ENCODE measurements at places on chromosomes 1 and 21.

DNA sequence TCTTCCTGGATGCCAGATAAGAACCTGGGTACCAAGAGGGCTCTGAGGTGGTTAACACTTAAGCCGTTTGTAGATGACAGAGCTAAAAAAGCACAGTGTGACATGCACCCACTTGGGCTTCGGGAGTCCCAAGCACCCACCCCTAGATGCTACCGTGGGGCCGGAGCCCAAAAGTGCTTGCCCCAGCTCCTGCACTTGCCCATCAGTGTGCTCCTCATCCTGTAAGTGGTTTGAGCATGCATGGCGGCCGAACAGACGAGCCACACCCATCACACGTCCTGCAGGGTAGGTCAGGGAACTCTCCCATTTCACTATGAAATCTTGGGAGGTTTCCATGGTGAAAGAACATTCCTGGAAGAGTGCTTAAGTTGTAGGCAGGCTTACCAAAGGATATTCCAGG is 158.9 kb upstream of the TNR start:
- no peak for DNase-seq

DNA sequence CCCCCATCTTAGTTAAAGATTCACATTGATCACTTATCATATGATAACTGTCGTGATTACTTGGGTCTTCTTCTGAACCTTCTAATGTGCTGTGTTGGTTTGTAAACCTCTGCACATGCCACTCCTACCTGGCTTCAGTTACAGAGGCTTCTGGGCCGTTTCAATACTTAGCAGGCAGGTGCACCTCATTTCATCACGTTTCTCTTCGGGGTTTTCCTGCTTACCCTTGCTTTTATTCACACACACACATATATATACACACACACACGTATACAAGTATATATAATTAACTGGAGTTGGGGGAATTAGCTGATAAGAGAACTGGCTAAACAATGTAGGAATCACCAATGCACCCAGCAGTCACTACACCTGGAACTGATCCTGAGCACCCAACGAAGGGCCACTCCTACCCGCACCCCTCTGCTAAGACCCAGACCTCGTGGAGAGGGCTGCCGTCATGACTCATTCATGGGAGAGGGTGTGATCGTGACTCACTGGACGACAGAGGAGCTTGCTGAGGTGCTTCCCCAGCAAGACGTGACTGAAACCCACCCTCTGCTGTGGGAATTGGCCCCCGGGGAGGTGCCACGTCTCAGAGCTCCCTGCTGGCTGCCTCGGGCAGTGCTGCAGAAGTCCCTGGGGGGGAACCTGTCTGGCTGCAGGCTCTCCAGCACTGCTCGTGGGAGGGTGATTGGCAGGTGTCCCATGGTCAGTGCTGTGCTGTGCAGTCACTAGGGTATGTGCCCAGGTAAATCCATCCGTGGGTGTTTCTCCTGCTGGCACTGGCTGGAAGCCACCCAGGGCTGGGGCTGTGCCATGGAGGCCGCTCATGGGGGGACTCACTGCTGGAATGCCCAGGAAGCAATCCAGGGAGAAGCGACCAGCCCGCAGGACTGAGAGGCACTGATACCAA is 166.6 kb downstream of the DYRK1A start:
- no peak for DNase-seq

DNA sequence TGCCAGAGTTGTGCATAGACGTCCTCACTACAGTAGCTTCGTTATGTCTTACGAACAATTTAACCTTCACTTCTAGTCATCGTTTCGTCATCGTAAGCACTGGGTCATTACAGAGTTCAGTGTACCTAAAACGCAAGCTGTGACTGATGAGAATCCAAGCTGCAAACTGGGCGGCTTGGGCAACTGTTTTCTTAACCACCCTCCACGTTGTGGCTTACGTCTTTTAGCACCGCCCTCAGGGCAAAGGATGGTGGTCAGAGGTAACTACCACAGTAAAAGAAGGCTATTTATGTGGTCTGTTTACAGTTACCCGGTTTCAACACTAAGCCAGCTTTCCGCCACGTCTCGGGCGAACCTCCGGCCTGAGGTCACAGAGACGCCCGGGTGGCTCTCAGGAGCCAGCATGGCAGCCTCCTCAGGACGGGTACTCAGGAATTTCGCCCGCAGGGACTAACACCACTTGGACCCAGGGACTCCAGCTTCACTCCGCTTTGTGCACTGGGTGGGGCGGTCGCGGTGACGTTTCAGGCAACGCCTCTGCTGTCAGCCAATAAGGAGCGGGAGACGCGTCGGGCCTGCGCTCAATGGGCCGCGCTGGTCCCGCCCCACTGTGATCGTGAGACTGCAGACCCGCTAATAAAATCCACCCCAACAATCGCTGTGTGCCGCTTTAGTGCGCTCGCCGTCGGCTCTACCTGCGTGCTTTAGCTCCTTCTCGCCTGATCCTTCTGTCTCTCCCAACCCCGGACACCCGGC is at the start of gene CTH:
Gene CTH, plus strand, starts transcription at position 665 of the 756 bp plus-strand sequence. CDS start 148 bp downstream, outside the sequence.
- DNase-seq, result peak; percentile 90

GRCh38 chr1:21770201-21770600 is 12.7 kb downstream of the USP48 start:
- DNase-seq, result no peak

- no peak for DNase-seq
These were observed 3.1 kb downstream of the NUCKS1 start for GRCh38 chr1:205746757-205747412.

- DNase-seq, result no peak
These were observed 26.6 kb downstream of the SCYL3 start for GRCh38 chr1:169867012-169867675.

DNA sequence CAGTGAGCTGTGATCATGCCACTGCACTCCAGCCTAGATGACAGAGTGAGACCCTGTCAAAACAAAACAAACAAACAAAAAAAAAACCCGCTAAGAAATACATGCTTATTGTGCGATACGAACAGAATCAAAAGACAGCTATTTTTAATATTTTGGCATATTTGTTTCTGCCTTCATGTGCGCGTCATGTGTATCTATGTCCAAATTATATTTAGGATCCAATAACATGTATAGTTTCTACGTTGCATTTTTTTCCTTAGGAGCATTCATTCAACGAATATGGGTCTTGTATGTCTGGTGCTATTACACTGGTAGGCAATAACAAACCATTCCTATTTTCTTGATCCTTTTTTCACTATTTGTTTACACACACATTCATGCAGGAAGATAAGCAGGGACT is 1.8 kb downstream of the CD46 start:
- no peak for DNase-seq

GRCh38 chr1:48750109-48750508 is 26.6 kb downstream of the BEND5 start:
- DNase-seq, result no peak

- DNase-seq, result no peak
These were observed 2.0 kb downstream of the MEF2D start for GRCh38 chr1:156498432-156499193.

- DNase-seq, result no peak
These were observed 304.4 kb upstream of the LYPLAL1 start for GRCh38 chr1:218869276-218869675.

GRCh38 chr1:113871597-113872113 is at the start of gene PTPN22:
PTPN22 (minus strand) TSS chr1:113871712.
- DNase-seq, result peak; percentile 77

DNA sequence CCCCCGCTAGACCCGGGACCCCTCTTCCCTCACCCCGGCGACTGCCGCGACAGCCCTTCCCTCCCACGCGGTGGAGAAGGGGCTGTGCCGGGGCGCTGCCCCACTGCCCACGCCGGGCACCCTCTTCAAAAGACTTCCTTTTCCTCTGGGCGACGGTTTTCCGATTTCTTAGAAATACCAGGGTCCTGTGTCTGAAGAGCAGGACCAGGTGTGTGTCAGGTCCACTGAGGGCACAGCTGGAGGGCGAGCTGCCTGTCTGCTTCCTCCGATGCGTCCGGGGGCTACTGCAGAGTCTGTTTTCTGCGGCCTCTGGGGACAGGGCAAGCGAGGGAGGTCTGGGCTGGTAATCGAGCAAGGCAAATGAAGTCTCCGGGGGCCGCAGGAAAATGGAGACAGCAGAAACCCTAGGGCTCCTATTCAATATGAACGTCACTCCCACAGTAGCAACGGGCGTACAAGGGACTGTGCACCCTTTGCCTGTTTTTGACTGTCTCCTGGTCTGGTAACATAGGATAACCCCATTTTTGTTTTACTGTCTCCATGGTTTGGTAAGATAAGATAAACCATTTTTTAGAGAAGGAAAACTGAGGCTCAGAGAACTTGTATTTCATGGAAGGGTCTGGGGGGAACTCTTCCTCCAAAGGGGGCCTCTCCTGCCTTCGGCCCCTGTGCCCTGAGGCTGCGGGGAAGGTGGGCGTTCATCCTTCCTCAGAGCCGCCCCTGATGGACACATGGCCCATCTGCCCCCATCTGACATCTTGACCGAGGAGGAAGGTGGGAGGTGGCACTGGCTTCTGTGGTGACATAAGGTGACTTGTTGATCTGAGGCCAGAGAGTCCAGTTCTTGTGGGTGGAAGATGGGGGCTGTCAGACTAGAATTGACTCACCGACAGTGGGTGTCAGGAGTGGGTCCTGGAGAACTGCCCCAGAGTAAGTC is 970 bp downstream of the TNFRSF1B start:
- no peak for DNase-seq

- peak; percentile 81 for DNase-seq
These were observed at the start of gene RCAN3 for GRCh38 chr1:24502709-24503058. RCAN3 (plus strand) TSS chr1:24502836; CDS start chr1:24514373, 11,537 bp downstream.

GRCh38 chr1:109309347-109309746 is 2.5 kb upstream of the MYBPHL start:
- DNase-seq, result no peak

DNA sequence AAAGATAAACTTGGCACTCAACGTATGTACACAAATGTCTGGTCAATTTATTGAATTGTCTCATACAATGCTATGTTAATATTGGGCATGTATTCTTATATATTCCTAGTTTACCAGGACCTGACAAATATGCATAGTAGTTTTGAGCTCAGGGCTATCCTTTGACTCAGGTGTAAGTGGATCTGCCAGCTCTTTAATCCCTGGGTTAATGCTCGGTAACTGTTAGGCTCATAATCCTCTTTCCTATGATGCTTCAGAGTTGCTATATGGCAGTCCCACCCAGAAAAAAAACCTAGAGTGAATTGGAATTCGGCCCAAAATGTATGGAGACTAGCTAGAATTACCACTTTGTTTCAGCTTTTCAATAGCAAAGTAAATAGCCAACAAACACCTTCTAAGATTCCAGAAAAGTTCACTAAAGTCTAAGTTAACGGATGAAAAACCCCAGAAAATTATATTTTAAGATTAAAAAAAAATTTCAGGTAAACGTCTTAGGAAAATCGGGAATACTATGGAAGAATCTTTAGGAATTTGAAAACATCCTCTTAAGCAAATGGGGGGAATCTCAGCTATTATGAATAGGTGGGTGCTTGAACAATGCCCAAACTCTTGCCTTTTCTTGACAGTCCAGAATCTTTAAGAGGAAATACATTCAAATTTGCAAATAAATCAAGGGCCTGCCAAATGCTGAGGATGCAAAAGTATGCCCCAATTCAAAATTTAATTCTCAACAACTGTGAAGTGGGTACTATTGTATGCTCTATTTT is 10.9 kb downstream of the H3-3A start:
- no peak for DNase-seq

DNA sequence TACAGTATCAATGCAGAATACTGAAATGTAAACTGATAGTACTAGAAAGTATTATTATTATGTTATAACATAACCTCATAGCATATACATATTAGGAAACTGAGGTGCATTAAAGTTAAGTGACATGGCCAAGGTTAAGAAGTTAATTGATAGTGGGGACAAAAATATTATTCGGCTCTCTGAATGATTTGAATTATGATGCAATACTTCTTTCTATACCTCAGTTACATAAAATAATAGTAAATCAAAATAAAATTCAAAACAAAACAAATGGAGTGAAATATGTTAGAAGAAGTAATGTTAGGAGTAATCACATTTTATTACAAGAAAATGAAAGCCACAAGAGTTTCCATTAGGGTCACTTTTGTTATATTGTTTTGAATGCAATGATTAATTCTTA is 455.2 kb downstream of the PLA2G4A start:
- no peak for DNase-seq

GRCh38 chr21:38897532-38898421 is 92.0 kb downstream of the ETS2 start:
- DNase-seq, result no peak

DNA sequence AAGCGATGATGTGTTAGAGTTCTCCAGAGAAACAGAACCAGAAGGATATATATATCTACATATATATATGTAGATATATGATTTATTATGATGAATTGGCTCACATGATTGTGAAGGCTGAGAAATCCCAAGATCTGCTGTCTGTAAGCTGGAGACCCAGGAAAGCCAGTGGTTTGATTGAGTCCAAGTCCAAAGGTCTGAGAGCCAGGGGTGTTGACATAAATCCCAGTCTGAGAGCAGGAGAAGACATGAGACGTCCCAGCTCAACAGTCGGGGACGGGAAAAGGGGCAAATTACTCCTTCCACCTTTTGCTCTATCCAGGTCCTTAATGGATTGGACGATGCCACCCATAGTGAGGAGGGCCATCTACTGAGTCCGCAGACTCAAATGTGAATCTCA is 126.6 kb downstream of the PRDM2 start:
- no peak for DNase-seq

DNA sequence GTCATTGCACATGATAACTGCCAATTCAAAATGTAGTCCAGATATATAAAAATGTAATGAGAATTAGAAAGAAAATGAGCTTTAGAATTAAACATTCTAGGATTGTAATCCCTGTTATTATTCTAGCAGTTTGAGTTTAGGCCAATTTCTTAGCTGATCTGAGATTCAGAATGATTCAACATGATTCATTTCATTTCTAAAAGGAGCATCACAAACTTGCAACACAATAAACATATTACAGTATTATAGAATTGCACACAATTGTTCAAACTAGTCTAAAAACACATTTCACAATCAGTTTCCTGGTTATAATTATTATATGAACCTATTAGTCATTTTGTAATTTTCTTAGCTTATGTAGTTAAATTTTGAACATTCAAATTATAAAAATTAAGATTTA is 43.3 kb upstream of the TSHB start:
- DNase-seq, result no peak

DNA sequence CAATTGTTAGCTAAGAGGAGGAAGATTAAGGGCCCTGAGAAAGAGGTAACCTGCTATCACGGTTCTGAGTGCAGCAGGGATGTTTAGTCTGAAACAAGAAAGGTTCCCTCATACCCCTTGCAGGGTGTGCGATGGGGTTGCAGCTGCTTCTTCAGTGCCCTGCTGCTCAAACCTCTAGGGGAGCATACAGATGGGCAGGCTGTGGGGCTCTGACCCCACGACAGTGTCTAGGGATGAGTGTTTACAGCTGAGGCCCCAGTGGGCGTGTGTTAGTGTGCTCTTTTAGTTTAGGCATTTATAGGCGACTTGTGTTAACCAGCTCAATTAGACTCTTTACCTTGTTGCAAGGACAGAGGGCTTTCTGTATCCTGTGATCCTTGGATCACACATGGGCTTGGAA is 41.3 kb upstream of the PLA2G5 start:
- no peak for DNase-seq

Measured in effector memory CD8-positive, alpha-beta T cell (primary cell).